NCI-H526 (cell line): ENCODE measurements at places on chromosomes 3 and 15.

GRCh38 chr3:166195808-166196207 lies 358.6 kb upstream of the BCHE start:
- DNase-seq: no peak

DNA sequence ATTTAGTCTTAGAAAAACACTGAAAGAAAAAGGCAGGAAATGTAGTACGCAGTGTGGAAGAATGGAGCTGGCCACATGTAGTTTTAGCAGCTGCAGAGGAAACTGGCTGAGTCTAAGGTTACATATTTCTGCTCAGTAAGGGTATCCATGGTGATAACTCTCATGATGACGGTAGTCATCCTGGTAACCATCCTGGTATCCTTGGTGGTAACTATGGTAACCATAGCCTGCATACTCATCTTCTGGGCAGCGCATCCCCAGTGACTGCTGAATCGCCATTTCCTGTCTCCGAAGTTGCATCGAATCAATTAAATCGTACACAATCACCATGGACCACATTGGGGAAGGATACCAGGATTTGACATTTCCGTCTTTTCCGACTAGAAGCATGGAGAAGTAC lies 35.7 kb downstream of the CCDC80 start:
- no peak for DNase-seq

GRCh38 chr3:181076558-181076957 lies 87.0 kb upstream of the DNAJC19 start:
- no peak for DNase-seq

GRCh38 chr3:172461530-172462138 lies 13.4 kb upstream of the GHSR start:
- no peak for DNase-seq

GRCh38 chr3:178593786-178594185 lies 57.5 kb downstream of the KCNMB2 start:
- DNase-seq: no peak

- peak; percentile 4 for DNase-seq
Observed at GRCh38 chr15:94346282-94346681, 114.9 kb downstream of the MCTP2 start.

GRCh38 chr3:45551214-45552010 lies 43.1 kb upstream of the LIMD1 start:
- DNase-seq: no peak

DNA sequence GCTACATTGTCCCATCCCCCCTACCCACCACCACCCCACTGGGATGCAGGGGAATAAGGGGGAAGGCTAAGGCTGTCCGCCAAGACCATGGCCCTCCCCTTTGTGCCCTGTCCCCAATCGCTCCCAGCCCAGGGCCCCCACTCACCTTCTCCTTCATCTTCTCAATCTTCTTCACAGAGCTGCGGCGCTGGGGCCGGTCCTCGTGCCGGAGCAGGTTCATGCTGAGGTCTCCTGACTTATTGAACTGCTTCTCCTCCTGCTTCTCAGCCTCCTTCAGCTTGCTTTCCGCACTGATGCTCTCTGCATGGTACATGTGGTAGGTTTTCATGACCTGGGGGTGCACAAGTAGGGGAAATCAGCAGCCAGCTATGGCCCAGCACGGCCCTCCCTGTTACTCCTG lies 101.0 kb upstream of the RAD18 start:
- DNase-seq: no peak

GRCh38 chr15:69912116-69912515 lies 185.6 kb downstream of the TLE3 start:
- no peak for DNase-seq

DNA sequence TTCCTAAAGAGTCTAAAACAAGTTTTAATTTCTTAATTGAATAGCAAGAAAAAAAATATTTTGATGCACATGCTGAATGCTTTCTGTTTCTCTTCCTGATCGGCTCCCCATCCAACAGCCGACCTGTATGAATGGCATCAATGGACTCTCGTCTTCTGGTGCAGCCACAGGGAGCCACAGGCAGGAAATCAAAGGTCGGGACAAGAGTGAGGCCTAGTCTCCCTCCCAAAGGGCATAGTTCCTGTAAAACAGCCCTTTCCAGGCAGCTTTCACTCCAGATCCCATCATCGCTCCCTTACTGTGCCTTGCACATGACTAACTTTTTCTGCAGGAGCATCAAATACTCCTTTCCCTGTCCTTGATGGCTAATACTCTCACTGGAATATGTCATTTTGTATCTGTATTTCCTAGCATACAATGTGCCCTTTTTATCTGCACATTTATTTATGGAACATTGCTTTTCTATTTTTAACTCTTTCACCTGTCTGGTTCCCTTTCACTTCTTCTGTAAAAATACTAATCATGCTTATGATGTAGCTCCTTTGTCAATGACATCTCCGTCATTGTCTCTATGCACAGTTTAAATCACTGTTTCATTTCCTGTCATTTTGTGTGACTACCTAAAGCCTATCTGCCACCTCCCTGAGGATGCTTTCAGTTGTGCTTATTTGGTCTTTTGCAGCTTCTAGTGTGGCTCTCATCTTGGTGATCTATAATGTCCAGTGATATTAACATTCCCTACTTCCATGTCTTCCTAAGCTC lies 326.2 kb downstream of the CTNNB1 start:
- no peak for DNase-seq

GRCh38 chr15:93610944-93611343 lies 521.9 kb upstream of the RGMA start:
- no peak for DNase-seq

DNA sequence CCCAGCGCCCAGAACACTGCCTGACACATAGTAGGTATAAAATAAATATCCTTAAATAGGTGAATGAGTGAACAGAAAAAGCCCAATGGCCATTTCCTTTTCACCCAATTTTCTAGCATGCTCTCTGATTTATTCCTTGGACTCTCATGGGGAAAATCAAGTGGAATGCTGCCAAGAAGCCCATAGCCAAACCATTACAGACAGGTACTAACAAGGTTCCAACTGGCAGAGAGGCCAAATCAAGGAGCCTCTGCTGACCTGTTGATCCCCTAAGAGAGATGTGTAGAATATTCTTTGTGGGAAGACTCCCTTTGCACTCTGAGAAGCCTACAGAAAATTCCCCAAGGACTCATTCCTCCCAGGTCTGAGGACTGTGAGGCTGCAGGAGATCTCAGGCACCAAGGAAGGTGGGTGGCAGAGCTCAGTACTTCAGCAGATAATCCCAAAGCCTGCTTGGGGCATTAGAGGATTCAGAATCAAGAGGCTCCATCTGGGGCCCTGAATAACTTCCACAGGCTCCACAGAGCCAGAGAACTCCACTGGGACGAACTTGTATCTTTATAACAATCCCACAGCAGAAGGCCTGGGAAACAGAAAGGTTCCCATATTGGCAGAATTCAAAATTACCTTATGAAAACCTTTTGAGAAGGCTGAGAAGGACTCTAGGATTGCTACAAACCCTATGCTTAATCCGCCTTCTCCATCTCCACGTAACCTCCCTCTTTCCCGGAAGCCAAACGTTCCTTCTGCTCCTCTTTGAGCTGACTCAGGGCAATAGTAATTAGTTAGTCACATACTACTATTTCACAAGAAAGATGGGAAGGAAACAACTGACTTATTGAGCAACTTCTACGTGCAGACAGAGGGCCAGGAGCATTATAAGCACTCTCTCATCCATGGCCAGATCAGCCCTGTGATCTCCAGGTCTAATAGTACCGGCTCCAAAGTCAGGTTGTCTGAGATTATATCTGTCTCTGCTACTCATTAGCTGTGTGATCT lies 34.5 kb downstream of the PRICKLE2 start:
- DNase-seq: no peak

GRCh38 chr15:100932676-100933348 lies 13.7 kb downstream of the LRRK1 start:
- no peak for DNase-seq

DNA sequence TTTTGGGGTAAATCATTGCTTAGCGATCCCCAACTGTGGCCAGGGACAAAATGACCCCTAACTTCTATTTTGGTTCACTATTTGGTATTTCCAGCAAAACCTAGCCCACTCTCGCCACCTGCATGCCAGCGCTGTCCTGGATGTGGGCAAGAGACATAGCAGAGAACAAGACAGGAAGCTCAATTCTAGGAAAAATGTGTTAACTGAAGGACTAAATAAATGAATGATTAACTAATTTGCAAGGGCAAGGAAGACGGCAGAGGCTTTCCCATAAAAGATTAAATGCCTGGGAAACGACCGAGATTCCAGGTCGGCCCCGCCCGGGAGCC lies 408 bp downstream of the NICN1 start:
- DNase-seq: no peak

GRCh38 chr3:54185740-54186139 lies 63.4 kb downstream of the CACNA2D3 start:
- no peak for DNase-seq

- no peak for DNase-seq
Observed at GRCh38 chr3:11929531-11929930, 74.7 kb upstream of the SYN2 start.

DNA sequence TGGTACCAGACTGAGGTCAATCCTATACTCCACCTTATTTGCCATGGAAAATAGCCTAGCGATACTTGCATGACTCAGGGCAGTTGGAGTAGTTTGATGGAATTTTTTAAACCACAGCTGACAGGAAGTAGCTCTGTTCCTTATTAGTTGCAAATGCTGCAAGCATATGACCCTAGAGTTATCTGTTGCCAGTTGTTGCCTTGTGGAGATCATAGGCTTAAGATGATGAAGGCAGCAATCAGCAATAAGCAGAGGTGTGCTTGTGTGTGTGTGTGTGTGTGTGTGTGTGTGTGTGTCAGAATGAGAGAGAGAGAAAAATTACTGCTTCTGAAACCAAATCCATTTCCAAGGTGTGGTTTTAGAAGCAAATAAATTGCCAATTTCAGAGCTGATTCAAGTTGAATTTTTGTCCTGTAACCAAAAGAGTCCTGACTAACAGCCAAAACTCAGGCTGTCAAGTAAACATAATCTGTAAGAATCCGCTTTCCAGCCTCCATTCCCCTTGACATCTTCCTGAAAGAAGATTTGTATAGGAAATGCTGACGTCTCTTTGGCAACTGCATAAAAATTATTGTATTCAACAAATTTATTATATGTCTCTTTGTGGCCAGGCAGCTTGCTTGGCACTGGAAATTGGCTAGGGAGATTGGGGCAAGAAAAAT lies 141.2 kb downstream of the SERPINI1 start:
- DNase-seq: no peak

- no peak for DNase-seq
Observed at GRCh38 chr3:159910991-159911663, 77.5 kb upstream of the IL12A start.

DNA sequence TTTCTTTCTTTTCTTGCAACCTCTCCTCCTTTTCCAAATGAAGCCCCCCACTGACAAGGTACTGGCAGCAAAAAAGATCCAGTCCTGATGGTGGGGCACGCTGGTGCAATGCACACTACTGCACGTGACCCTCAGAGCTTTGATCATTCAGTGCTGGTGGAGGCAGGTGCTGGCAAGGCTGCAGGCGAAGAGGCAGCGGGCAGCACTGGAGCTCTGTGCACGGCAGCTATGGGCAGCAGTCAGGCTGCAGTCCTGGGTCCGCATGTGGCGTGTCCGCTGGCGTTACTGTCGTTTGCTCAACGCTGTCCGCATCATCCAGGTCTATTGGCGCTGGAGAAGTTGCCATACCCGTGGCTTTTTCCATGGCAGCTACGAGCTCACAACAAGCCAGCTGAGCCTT lies 40.1 kb upstream of the IQCF6 start:
- no peak for DNase-seq

GRCh38 chr3:129958755-129959154 lies 15.8 kb upstream of the TRH start:
- DNase-seq: no peak

- no peak for DNase-seq
Observed at GRCh38 chr3:25235466-25235865, 192.6 kb upstream of the RARB start.

DNA sequence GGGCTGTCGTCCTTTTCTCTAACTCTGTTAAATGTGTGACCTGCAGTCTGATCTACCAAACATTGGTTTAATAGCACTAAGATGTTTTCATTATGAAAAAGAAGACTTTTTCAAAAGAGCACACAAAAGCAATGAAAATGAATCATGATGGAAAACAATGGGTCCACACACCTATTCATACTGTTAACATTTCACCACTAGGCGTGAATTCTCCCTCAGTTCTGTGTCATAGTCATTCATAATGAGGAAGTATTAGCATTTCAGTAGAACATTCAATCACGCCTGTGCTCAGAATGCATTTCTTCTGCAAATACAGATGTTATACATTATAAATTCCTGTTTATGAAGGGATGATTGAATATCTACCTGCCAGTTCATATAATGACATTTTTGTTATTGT lies 35.9 kb downstream of the EIF4E3 start:
- DNase-seq: no peak
